ENCODE measurements at places on chromosomes 2 and 18.

DNA sequence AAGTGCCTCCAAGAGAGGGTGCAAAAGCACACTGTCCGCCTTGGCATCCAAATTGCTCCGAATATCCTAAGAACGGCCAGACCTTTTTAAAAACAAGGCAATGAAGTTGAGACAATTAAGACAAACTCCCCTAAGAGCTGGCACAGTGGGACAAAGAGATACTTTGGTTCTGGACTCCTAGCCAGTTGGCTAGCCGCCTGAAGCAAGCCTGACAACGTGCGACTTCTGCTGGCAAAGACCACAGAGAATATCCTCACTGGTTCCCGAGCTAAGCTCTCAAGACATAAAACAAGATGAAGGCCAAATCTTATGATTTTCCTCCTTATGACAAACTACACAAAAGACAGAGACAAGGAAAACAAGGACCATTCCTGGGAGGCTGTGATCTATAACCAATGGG, 32.7 kb downstream of the CHRNA1 start:
- DNase-seq = no peak

DNA sequence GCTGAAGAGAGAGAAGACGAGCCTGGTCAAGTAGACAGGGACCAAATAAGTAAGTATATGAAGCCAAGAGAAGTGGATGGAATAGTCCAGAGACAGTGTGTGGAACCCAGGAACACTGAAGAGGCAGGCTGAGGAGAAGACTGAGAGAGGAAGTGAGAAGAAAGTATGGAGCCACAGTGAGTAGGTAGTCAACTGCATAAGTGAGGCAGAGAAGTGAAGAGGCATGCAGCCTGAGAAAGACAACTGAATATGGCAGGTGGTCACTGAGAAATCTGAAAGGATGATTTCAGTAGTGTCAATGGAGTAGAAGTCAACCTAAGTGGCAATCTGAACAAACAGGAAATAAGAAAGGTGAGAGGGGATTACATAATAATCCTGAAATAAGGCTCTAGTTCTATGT, 55.4 kb downstream of the CWC22 start:
- no peak for DNase-seq

GRCh38 chr2:239777219-239777618, 247.9 kb downstream of the NDUFA10 start:
- no peak for DNase-seq

GRCh38 chr2:7180638-7181370, 263.6 kb downstream of the RNF144A start:
- no peak for DNase-seq

GRCh38 chr2:136378712-136379595, 261.0 kb upstream of the CXCR4 start:
- peak; percentile 61 for DNase-seq

DNA sequence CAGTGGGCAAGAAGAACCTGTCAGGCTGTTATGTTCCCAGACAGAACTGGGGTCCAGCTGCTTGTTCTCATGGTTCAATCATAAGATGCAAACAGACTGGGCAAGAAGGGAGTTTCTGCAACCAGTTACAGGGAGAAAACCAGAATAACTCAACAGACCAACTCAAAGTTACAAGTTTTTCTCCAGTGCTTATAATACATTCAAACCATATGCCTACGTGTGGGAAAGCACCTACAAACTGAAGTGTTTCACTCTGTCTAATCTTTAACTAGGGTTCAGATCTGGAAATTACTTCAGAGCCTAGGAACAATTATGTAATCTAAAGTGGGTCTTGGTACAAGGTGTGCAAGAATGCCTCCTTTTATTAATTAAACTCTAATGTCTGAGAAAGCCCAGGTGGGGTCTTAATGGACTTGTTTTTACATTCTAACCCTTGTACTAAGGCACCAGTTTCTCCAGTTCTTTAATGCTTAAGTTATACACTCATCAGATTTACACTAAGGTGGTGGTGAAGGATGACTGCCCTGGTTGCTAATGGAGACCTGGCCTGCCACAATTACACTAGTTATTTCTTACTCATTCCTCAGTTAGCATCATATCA, 951.9 kb downstream of the TSN start:
- DNase-seq = no peak

DNA sequence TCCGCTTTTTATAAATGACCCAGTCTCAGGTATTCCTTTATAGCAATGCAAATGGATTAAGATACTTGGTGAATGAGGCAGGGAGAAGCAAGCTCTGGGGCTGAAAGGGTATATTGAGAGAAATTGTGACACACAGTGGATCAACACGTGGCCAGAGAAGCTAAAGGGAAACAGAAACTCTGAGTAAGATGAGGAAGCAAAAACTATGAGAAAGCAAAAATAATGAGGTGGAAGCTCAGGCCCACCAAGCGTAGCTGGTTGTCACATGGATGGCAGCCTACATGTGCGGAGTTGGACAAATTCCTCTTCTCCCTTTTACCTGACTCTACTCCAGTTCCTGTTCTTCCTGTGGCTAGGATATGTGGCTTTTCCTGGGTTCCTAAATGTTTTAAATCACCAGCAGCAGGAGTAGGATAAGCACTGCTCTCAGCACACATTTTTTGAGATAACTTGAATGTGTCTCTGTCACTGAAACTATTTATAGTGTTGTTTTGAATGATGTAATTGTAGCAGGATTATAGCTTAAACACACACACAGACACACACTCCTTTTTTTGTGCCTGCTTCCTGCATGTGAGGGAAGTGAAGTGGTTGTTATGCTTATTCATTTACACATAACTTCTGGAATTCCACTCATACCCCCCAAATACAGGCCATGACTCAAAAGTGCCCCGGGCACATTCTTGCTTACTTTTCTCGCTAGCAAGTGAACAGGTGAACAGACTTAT, 30.1 kb upstream of the EPC2 start:
- DNase-seq = peak; percentile 78
